ENCODE measurements at places on chromosomes 5 and 9.
A peak's percentile ranks its signal among the peaks of the same experiment; 100 is the strongest.

GRCh38 chr5:88691230-88691582 is 191.8 kb downstream of the MEF2C start:
- DNase-seq: no peak

GRCh38 chr5:32589942-32590869 is 4.8 kb downstream of the SUB1 start:
- DNase-seq: peak; percentile 41

- no peak for DNase-seq
These were observed 99.0 kb downstream of the GAPVD1 start for GRCh38 chr9:125360601-125361000.

GRCh38 chr9:114631166-114631565 is 20.1 kb downstream of the TMEM268 start:
- no peak for DNase-seq

DNA sequence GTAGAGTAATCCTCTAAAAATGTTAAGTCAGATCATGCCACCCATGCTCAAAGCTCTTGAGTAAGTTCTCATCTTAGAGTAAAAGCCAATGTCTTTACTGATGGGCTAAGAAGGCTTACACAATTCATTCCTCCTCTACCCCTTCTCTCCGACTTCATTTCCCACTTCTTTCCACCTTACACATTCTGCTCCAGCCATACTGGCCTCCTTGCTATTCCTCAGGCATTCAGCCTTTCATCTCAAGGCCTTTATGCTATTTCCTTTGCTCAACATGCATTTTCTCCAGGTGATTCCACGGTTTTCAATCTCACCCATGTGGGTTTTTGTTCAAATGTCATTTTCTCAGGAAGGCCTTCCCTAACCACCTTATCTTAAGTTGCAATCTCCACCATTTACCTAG is 104.9 kb downstream of the MAP1B start:
- DNase-seq: no peak

DNA sequence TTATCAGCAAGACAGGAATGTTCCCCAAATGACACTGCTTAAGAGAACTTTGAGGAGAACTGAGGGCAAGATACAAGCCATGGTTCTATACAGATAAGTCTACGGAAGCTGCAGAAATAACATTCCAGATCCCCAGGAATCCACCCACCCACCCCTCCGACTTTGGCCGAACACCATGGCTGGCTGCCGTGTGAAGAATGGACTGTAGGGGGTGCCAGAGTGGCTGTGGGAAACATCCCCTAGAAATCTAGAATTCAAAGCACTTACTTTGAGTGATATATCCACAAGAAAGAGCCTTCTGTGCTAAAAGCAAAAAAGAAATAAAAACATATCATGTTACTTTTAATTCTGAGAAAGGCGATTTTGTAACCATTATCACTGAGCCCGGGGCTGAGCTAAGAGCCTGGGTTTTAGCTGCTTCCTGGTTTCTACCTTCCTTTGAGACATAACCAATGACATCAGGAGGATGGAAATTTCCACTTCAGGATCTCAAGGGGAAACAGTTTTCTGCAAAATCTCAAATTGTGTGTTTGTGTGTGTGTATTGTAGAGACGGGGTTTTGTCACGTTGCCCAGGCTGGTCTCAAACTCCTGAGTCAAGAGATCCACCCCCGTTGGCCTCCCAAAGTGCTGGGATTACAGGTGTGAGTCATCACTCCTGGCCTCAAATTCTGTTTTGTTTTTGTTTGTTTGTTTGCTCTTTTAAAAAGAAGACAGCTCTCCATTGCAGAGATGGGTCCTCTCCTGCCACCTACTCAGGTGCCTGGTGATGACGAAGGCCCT is 36.4 kb downstream of the GGTA1 start:
- DNase-seq: no peak

DNA sequence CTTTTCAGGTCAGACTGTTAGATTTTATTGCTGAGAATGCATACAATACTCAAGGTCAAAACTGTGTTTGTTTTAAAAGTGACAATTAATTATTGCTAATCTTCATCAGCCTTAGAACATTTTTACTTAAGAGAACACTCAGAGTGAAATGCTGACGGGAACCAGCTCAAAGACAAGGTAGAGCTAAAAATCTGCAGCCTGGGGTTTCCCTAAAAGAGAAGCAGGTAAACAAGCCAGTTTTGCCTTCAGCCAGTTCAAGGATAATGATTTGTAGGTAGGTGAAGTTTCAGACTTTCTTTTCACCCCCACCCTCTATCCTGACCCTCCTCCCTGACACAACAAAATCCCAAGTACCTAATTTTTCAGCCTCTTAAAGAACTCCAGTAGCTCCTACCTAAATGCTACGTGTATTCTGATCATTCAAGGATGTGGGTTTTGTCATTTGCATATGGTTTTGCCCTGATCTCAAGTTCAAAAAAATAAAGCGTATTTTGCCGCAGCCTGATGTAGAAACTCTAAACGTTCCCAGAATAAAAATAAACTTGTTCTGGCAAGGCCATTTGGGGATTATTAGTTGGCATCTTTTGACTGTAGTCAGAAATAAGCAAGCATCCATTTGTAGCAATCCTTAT is 407.2 kb downstream of the EFNA5 start:
- no peak for DNase-seq

DNA sequence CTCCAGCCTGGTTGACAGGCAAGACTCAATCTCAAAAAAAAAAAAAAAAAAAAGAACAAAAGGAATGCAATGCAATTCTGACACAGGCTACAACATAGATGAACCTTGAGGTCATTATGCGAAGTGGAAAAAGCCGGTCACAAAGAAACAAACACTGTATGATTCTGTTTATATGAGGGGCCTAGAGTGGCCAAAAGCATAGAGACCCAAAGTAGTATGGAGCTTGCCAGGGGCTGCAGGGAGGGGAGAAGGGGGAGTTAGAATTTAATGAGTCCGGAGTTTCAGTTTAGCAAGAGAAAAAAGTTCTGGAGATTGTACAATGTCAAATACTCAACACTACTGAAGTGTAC is 33.2 kb upstream of the ASS1 start:
- DNase-seq: no peak

DNA sequence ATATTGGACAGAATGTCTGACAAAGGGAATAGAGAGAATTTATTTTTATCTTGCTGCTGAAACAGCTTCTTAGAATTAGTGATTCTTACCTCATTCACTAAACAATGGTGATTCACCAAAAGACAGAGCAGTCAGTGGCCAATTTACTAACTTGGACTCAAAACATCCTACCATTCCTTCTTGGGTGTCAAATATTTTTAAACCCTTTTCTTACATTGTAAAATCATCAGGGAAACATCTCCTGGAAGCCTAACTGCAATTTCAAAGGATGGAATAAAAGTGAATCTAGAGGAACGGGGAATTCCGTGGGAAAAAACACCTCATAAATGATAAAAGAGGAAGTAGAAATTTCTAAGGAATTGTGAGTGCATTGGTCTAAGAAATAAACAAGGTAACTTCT is 97.7 kb downstream of the LHFPL2 start:
- DNase-seq: no peak

DNA sequence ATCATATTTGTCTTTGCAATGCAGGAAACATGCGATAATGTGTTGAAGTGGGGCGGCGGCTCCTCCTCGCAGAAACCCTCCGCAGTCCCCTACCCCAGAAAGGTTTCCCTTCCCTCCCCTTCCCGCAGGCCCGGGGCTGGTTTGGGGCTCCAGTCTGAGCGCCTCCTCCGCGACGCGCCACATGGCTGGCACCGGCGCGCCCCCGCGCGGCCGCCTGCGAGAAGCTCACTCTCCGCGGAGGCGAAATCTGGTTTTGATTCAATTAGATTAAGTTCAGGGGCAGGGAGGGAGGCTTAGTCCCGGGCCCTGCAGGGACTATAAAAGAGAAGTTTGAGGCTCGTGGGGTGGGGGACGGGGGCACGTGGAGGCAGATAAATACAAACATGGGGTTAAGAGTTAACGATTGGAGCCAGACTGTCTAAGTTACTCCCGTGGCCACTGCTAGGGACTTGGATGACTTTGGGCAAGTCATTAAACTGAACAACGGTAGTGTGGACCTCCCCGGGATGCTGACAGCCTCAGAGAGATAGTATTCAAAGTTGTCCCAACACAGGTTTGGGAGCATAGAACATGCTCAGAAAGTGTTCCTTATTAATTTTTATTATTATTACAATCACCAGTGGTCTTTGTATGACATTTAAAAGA is 69.4 kb downstream of the MSX2 start:
- no peak for DNase-seq

GRCh38 chr5:1156033-1156753 is 44.3 kb upstream of the SLC12A7 start:
- DNase-seq: no peak

DNA sequence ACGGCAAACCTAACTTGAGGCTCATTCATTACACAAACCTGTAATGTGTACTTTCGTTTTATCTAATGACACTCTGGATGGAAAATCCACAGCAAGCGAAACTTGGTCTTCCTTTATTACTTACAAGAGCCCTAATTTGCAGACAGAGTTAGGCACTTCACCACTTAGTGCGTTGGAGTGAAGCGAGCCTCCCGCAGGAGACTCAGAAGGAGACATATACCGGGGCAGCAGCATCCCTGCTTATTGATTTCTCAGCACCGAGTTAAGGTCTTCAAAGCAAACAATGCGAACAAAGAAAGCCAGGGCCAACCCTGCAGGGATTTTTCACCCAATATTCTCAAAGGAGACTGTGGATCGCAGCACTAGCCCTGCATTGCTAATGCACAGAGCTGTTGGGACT is 28.6 kb downstream of the LSM11 start:
- no peak for DNase-seq

DNA sequence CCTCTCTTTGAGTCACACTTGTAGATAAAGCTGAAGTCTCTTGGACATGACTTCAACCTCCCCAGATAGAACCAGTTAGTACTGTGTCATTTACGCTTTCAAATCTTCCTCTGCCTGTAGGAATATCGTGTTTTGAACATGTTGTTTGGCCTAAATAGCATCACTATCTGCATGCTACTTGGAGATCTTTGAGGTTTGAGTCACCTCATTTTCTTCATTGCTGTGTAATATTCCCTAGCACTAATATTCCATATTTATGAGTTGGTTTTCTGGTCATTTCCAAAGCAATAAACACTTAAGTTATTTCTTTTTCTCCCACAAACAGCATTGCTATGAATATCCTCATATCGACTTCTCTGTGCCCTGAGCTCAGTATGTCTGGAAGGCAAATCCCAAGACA is 100.3 kb downstream of the ROR2 start:
- DNase-seq: no peak

- no peak for DNase-seq
These were observed 7.9 kb upstream of the RAI14 start for GRCh38 chr5:34648039-34648839.

- no peak for DNase-seq
These were observed 24.2 kb downstream of the POU5F2 start for GRCh38 chr5:93717162-93717561.

DNA sequence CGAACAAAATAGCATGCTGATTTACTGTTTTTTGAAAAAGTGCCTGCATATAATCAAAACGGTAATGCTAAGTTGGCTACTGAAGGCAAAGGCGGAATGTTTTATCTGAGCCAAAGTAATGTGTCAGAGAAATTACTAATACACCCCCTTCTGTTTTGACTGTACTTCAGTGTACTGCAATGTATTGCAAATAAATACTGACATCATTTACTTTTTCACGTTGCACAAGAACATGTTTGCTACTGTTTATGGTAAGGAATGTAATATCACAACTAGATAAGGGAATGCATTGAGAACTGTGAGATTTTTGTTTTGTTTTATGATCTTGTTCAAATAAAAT is 813 bp upstream of the AGTPBP1 start:
- DNase-seq: no peak

GRCh38 chr5:38420246-38420645 is 136.2 kb downstream of the LIFR start:
- no peak for DNase-seq

DNA sequence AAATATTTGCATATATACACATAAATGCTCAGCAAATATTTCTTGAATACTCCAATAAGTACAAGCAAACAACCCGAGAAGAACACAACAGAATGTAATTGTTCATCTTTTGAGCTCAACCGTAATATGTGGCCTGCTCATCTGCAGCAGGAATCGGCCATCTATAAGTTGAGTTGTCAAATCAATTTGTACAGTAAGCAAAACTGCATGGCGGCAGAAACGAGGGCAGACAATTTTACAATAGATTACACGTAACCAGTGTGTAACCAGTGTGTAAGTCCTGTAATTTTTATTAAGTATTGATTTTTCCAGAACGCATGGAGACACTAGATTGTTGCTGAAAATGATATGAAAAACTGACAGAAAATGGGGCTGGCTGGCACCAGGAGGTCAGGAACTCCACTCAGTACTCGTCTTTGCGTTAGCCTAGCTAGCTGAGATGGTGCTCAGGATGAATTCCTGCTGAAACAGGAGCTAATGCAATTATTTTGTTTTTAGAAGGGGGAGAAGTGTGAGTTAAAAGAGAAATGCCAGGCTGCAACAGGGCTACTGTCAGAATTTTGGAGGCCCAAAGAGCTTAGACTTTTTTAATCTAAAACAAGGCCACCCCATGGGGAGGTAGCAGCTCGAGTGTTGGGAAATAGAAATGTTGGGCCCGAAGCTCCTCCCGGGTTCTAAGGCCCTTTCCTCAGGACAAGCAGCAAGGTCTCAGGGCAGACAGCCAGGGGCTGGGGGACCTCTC is 682 bp downstream of the DHX29 start:
- no peak for DNase-seq

Measured in NCI-H1436 treated with DMSO at 0.1 percent for 48 hours (cell line).